CD4-positive, CD25-positive, alpha-beta regulatory T cell (primary cell): ENCODE measurements at places on chromosomes 2 and 18. TPM values are rescaled to one million over a fixed set of nuclear protein-coding genes. Genes with fewer than 3 reads are reported as not detected.

The NCKAP5 gene
- not detected for total RNA-seq

- peaks cover 12% of the 10 kb centered on the region for H3K36me3 ChIP-seq
- H3K27ac ChIP-seq: no peak overlapping the region
- H3K27me3 ChIP-seq: no peaks in the 10 kb centered on the region
These were observed 14.7 kb downstream of the CUL3 start for GRCh38 chr2:224570328-224570993.

- no peaks in the 10 kb centered on the region for H3K36me3 ChIP-seq
- no peak overlapping the region for H3K4me3 ChIP-seq
- H3K4me1 ChIP-seq: no peaks in the 10 kb centered on the region
- no peaks in the 10 kb centered on the region for H3K27me3 ChIP-seq
These were observed 963.6 kb downstream of the SOCS6 start for GRCh38 chr18:71252351-71252865.

- H3K27me3 ChIP-seq: no peaks in the 10 kb centered on the region
- H3K4me1 ChIP-seq: peaks cover 8% of the 10 kb centered on the region
- H3K27ac ChIP-seq: no peak overlapping the region
These were observed 153.2 kb downstream of the HDAC4 start for GRCh38 chr2:239247401-239248245.

GRCh38 chr2:215503381-215503780 lies 67.5 kb upstream of the FN1 start:
- H3K27ac ChIP-seq: no peak overlapping the region
- H3K36me3 ChIP-seq: no peaks in the 10 kb centered on the region
- no peaks in the 10 kb centered on the region for H3K4me1 ChIP-seq
- no peak overlapping the region for H3K4me3 ChIP-seq
- peaks cover 2% of the 10 kb centered on the region for H3K27me3 ChIP-seq
- DNase-seq: no peak

The CRYGD gene
- 0.69 TPM for total RNA-seq

The RRM2 gene
- 7.9 TPM for total RNA-seq

The IL37 gene
- total RNA-seq: not detected

DNA sequence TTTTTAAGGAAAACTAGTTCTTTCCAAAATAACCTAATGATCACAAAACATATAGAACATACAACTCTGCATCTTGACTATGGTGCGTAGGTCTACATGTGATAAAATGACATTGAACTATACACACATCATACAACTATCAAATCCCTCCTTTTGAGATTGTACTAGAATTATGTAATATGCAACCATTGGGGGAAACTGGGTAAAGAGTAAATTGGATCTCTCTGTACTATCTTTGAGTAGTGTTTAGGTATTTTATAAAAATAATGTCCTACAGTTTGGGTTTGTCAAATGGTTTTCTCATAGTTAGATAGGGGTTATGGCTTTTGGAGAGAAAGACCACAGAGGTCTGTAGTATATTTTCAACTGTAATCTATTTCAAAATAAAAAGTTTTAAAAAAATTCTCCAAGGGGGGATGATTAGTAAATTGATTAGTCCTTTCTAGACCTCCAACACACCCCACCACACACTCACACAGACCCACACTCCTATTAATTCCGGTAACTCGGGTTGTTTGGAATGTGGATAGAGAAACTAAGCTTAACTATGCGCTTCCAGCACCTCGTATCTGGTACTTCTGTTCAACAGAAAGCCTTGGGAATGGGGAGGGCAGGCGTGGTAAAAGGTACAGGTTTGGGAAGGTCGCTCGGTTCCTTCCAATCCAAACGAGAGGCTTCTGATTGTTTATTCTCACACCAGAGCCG lies 695 bp upstream of the BIRC6 start:
- H3K4me3 ChIP-seq: peak overlapping the region; percentile 85
- H3K36me3 ChIP-seq: no peaks in the 10 kb centered on the region
- no peak for DNase-seq
- H3K27me3 ChIP-seq: no peaks in the 10 kb centered on the region

DNA sequence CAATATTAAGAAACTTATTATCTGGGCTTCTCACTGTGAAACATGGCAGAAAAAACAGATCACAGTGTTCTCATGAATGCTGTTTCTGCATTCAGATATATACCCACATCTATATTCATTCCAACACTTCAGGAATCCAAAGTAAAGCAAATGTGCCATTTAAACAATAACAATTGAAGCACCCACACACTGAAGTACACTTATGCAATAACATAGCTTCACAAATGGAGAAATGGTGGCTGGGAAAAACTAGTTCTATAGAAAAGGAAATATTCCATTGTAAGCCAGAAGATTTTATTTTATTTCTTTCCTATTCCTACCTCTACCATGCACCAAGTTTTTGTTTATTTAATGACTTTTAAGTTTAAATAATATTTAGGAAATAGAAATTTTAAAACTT lies 111.9 kb downstream of the DPP4 start:
- no peaks in the 10 kb centered on the region for H3K36me3 ChIP-seq
- no peak overlapping the region for H3K27ac ChIP-seq
- H3K27me3 ChIP-seq: no peaks in the 10 kb centered on the region
- peaks cover 4% of the 10 kb centered on the region for H3K4me1 ChIP-seq

GRCh38 chr2:41872646-41873045 lies 175.2 kb upstream of the PKDCC start:
- no peak overlapping the region for H3K4me3 ChIP-seq
- H3K27ac ChIP-seq: no peak overlapping the region
- no peak for DNase-seq
- peaks cover 4% of the 10 kb centered on the region for H3K27me3 ChIP-seq
- no peaks in the 10 kb centered on the region for H3K36me3 ChIP-seq

DNA sequence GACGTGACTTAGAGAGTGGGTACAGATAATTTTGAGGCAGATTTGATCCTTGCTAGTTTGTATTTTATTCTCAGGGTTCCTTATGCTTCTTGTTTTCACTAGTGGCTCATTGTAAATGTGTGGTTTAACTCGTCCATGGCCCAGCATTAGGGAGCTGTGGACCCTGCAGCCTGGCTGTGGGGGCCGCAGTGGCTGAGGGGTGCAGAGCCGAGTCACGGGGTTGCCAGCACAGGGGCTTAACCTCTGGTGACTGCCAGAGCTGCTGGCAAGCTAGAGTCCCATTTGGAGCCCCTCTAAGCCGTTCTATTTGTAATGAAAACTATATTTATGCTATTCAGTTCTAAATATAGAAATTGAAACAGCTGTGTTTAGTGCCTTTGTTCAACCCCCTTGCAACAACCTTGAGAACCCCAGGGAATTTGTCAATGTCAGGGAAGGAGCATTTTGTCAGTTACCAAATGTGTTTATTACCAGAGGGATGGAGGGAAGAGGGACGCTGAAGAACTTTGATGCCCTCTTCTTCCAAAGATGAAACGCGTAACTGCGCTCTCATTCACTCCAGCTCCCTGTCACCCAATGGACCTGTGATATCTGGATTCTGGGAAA lies 269.9 kb downstream of the MYT1L start:
- H3K4me1 ChIP-seq: peaks cover 5% of the 10 kb centered on the region
- no peaks in the 10 kb centered on the region for H3K27me3 ChIP-seq
- H3K36me3 ChIP-seq: no peaks in the 10 kb centered on the region
- H3K4me3 ChIP-seq: no peak overlapping the region
- no peak for DNase-seq
- no peak overlapping the region for H3K27ac ChIP-seq

DNA sequence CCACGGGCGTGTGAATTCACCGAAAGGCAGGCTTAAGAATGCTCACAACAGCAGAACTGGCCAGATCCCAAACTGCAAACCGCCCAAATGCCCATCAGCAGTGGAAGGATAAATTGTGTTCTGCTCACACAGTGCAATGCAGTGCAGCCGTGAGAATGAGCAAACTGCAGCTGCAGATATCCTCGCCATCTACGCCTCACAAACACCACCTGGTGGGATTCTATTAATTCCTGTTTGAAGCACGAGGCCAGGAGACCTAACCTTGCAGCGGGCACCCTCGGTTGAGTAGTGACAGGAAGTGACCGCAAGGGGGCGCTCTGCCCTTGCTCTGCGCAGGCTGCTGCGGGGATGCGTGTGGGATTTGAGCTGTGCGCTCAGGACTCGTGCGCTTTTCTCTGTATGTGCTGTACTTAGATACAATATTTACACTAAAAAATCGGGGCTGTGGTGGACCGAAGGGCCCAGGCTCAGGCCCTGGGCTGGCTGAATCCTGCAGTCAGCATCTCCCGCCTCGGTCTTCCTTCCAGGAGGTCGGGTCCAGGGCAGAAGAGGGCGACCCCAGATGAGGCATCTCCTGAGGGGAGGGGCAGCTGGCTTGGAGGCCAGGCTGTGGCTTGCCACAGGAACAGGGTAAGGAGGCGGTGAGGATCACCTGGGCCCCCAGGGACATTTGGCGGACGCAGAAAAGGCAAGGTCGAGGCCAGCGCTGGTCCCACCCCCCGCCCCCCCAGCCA lies 19.8 kb upstream of the PDIA6 start:
- peaks cover 13% of the 10 kb centered on the region for H3K4me1 ChIP-seq
- H3K27ac ChIP-seq: no peak overlapping the region
- H3K36me3 ChIP-seq: no peaks in the 10 kb centered on the region

- no peaks in the 10 kb centered on the region for H3K27me3 ChIP-seq
- no peaks in the 10 kb centered on the region for H3K36me3 ChIP-seq
- no peaks in the 10 kb centered on the region for H3K4me1 ChIP-seq
- H3K4me3 ChIP-seq: no peak overlapping the region
- DNase-seq: no peak
These were observed 129.3 kb downstream of the METTL4 start for GRCh38 chr18:2442006-2442405.

GRCh38 chr2:98634406-98635092 lies 26.2 kb downstream of the UNC50 start:
- H3K4me1 ChIP-seq: peaks cover 11% of the 10 kb centered on the region
- H3K36me3 ChIP-seq: peaks cover 64% of the 10 kb centered on the region
- DNase-seq: peak; percentile 9

The FMNL2 gene
- 0.30 TPM for total RNA-seq

GRCh38 chr18:9851511-9851910 lies 34.3 kb upstream of the TXNDC2 start:
- H3K27me3 ChIP-seq: peaks cover 4% of the 10 kb centered on the region
- no peak overlapping the region for H3K27ac ChIP-seq
- H3K36me3 ChIP-seq: no peaks in the 10 kb centered on the region
- DNase-seq: no peak
- H3K4me1 ChIP-seq: no peaks in the 10 kb centered on the region

DNA sequence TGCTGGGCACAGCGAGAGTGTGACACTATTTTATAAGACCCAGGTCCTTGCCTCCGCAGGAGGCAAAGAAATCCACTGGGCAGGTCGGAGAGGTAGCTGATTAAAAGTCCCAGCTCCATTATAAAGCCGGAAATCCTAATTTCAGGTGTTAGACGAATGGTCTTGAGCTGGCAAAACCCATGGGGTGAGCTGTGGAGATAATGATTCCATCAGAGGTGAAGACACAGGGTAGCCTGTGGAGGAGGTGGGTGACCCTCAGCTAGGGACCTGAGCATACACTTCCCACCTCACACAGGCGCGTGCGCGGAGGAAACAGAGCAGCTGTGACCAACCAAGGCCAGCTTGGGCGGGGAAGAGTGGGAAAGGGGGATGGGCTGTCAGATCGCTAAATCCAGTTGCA lies 201.7 kb upstream of the CXCR4 start:
- H3K27me3 ChIP-seq: no peaks in the 10 kb centered on the region
- H3K27ac ChIP-seq: no peak overlapping the region
- no peak for DNase-seq
- no peak overlapping the region for H3K4me3 ChIP-seq
- no peaks in the 10 kb centered on the region for H3K36me3 ChIP-seq

DNA sequence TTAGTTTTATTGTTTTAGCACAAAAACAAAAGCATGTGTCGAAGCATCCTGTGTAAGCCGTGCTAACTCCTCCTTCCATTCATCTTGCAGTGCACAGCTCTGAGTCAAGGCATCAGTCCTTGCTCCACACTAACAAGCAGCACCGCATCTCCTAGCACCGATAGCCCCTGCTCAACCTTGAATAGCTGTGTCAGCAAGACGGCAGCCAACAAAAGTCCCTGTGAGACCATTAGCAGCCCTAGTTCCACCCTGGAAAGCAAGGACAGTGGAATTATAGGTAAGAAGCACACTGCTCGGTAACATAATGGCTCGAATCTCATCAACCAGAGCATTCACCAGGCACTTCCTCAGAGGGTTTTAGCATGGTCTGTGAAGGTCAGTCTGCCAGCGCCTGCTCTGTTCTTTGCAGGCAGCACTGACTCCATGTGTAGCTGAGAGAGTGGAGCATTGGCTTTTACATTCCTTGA lies 136.2 kb downstream of the WDSUB1 start:
- DNase-seq: peak; percentile 49
- H3K27me3 ChIP-seq: peaks cover 11% of the 10 kb centered on the region
- H3K27ac ChIP-seq: no peak overlapping the region
- no peak overlapping the region for H3K4me3 ChIP-seq

DNA sequence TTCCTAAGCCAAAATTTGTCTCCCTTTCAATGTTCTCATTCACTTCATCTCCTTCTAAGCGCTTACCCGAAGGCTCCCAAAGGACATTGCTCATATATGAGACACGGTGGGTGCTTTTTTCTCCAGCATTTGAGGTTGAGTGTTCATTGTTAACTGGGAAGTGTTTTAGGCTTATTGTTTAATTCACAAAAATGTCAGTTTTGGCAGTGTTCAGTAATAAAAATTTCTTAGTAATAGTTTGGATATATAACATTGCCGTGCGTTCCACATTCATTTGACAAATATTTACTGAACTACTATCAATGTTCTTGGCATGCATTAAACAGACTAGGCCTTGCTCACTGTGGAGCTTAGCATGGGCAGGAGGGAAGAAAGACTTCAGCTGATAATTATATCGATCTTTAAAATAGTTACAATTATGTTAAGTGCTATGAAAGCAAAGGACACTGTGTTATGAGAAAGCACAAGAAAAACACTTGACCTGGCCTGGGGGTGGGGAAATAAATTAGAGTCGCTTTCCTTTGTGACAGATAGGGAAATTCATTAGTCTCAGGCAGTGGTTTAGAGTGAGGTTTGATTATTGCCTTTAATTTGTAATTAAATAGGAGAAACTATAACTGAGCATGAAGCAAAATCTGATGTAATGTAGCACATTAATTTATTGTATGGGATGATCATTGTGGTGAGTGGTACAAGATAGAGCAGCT lies 82.2 kb upstream of the DOCK10 start:
- no peaks in the 10 kb centered on the region for H3K36me3 ChIP-seq
- DNase-seq: no peak
- no peak overlapping the region for H3K27ac ChIP-seq
- peaks cover 7% of the 10 kb centered on the region for H3K27me3 ChIP-seq
- no peak overlapping the region for H3K4me3 ChIP-seq
- H3K4me1 ChIP-seq: no peaks in the 10 kb centered on the region

GRCh38 chr2:128354726-128355470 lies 36.2 kb upstream of the HS6ST1 start:
- no peak for DNase-seq
- no peaks in the 10 kb centered on the region for H3K4me1 ChIP-seq
- H3K27ac ChIP-seq: no peak overlapping the region
- H3K4me3 ChIP-seq: no peak overlapping the region
- H3K27me3 ChIP-seq: peaks cover 3% of the 10 kb centered on the region

The CD28 gene
- 235 TPM for total RNA-seq

The C2orf81 gene
- total RNA-seq: 1.1 TPM

The IL36RN gene
- total RNA-seq: not detected

GRCh38 chr2:27378096-27378808 lies 2.3 kb downstream of the ZNF513 start:
- H3K27me3 ChIP-seq: no peaks in the 10 kb centered on the region
- H3K36me3 ChIP-seq: peaks cover 61% of the 10 kb centered on the region
- H3K4me3 ChIP-seq: no peak overlapping the region
- peaks cover 21% of the 10 kb centered on the region for H3K4me1 ChIP-seq
- no peak for DNase-seq
